Right kidney (tissue), 9 donors: ENCODE measurements at places on chromosomes 2 and 18.

GRCh38 chr2:23376972-23377371 is 8.0 kb upstream of the KLHL29 start:
- DNase-seq = no peak

GRCh38 chr2:176129813-176130146 is 275 bp downstream of the HOXD8 start:
- DNase-seq = peak; percentile 75

DNA sequence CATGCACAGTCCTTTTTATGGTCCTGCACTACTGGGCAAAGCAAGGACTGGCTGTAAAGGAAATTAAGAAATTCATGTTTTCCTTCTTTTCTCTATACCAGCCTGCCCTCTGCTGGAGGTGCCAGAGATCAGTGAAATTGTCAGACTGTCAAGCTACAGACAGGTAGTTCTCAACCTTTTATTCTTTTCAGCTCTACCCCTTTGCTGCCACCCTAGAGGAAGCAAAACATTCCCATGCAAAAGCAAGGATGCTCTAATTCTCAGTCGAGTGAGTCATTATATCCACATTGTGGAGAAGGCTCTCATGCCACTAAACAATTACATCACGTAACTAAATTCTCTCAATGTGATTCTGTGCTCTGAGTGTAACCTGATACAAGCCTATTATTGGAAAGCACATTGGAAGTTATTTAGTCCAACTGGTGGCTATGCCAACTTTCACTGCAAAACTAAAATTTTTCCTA is 25.0 kb upstream of the RAPGEF4 start:
- DNase-seq = no peak

GRCh38 chr18:63736876-63737275 is 34.1 kb downstream of the SERPINB11 start:
- no peak for DNase-seq

DNA sequence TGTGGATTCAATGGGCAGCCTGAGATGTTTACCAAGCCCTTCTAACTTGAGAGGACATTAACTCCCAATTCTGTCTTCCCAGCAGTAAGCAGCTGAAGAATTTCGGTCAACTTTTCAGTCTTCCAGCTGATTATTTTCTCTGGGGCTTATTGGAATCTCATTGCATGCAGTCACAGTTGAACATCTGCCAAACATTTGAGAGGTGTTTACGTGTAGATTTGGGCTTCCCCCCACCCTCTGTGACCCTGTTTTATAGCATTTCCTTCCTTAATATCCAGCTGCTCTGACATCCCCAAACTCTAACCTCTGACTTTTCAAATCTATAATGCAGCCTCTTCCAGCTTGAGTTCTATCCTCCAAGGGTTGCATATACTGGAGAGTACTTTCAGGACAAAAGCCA is 16.5 kb upstream of the VIT start:
- no peak for DNase-seq

GRCh38 chr2:219726916-219727315 is 99.5 kb downstream of the SLC4A3 start:
- no peak for DNase-seq

DNA sequence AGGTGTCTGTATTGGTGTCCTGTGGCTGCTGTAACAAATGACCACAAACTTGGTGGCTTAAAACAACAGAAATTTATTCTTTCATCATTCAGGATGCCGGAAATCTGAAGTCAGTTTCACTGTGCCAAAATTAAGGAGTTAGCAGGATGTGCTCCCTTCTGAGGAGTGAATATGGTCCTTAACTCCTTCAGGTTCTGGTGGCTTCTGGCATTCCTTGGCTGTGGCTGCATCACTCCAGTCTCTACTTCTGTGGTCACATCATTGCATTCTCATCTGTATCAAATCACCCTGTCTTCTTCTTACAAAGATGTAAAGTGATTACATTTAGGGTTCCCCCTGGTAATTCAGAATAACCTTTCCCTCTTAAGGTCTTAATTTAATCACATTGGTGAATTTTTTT is 12.6 kb downstream of the GPD2 start:
- no peak for DNase-seq

DNA sequence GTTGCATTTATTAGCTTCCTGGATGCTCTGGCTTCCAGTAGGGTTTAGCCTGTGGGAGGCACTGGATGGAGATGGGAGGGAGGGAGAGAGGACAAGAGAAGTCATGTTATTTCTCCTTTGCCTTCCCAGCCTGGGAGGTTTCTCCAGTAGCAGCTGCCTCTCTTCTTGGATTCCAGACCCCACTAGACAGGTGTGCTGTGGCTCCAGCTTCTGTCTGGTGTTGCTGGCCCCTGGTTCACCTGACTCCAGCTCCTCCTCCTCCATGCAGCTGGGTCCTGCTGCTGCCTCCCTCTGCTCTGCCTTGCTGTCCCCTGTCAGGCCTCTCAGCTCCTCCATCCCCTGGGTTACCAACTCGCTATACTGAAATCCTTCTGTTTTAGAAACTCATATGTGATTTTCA is 188.9 kb upstream of the TNP1 start:
- DNase-seq = no peak

- DNase-seq = no peak
These were observed 8.8 kb downstream of the NABP1 start for GRCh38 chr2:191686729-191687128.

DNA sequence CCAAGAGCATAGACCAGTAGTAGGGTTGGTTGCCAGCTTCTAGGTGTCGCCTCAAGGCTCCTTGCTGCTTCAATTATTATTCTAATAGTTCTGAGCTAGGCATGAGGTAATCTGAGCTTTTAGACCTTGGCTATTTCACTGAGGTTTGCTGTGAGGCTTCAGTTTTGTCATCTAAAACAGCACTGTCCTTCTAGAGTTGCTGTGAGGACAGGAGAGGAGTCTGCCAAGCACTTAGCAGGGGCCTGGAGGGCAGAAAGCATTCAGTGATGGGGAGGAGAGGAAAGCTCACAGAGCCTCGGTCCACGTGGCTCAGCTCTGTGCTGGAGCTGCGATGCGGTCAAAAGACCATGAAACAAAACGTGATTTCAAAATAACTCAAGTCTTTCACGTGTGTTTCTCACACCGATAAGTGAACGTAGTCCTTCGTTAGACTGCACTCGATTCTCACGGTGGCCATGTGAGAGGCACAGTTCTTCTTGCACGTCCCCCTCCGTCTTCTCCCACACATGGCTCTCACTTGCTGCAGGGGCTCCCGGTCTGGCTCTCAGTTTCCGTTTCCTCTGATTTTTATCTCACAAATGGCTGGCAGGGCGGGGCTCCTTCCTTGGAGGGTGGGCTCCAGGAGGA is 113.7 kb downstream of the B3GNT2 start:
- DNase-seq = peak; percentile 64

GRCh38 chr2:61015976-61016375 is 1.5 kb upstream of the PEX13 start:
- DNase-seq = no peak

DNA sequence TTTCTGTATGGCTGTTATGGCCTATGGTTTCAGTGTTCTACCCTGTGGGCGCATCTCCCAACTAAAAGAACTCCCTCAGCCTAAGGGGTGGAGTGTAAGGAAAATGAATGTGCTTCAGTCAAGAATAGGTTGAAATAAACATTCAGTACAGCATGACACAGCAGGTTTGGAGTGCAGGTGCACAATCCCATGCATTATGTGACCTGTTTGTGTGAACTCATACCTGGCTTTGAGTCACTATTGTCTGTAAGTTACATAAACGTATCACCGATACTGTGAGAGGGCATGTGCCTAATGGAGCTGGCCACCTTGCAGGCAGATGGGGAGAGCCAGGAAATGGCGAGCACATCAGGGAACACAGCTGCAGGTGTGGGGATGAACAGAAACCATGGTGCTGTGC is 216.0 kb downstream of the DSEL start:
- no peak for DNase-seq

- DNase-seq = peak; percentile 37
These were observed 4.7 kb upstream of the KRCC1 start for GRCh38 chr2:88059979-88060906.

GRCh38 chr18:50614838-50615237 is 55.0 kb downstream of the MAPK4 start:
- no peak for DNase-seq

GRCh38 chr2:235908826-235909225 is 259.4 kb downstream of the GBX2 start:
- no peak for DNase-seq

DNA sequence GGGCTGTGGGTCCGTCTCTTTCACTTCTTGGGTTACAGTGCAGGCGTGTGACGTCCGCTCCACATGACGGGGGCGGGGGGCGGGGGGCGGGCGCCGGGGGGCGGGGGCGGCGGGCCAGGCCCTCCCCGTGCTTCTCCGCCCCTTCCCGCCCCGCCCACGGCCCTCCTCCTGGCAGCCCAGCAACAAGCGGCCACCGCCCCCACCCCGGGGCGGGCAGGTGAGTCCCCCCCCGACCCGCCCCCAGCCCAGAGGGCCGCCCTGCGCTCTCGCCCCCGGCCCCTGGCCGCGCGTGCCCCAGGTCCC is 3.6 kb downstream of the ZNF516 start:
- DNase-seq = no peak

DNA sequence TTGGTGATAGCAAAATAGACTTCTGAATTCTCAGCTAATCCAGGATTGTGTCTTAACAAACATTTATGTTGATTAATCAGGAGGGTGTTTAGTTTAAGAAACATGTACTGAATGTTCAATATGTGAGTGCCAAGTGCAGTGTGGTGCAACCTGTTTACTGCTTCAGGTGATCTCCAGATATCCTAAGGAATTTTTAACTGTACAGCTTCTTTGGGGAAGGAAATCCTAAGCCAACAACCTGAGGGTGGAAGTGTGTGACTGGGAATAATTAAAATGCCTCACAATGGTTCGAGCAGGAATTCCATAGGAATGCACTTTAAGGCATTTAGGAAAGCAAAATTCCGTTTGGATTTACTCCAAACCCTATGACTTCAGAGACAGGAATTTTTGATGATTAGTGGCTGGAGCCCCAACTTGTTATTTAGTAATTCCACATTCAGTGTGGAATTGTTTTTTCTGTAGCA is 16.4 kb downstream of the CRIM1 start:
- DNase-seq = no peak

GRCh38 chr2:233117811-233118647 is 57.9 kb downstream of the INPP5D start:
- DNase-seq = no peak

DNA sequence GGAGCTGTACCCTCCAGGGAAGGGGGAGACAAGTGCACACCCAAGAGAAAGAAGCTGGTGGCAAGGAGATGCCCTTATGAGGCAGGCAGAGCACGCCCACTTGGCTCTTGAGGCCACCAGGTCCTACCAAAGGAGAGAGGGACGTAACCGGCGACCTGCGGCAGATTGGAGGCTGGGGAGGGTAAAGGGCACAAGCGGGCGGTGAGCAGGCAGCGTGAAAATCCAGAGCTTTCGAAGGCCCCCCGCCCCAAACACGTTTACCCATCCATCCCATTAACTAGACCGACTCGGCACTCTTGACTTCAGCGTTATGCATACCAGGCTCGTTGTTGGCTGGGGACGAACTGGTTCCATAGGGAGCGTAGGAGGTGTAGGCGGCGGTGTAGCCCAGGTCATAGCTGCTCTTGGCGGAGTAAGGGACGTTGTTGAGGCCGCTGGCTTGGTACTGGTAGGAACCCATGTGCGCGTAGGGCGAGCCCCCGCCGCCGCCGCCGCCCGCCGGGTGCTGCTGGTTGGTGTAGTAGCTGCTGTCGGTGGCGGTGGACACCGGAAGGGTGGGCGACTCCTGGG is 794 bp downstream of the DLX2 start:
- no peak for DNase-seq
